ENCODE measurements at places on chromosomes 11 and 22. TPM values are rescaled to one million over a fixed set of nuclear protein-coding genes. Genes with fewer than 3 reads are reported as not detected.

Gene ENTHD1
- polyA plus RNA-seq, result not detected

Gene FAM227A
- polyA plus RNA-seq, result 0.41 TPM

Gene SCT
- 1.1 TPM for polyA plus RNA-seq

Gene ACTN3
- not detected for polyA plus RNA-seq

Gene C11orf87
- not detected for polyA plus RNA-seq

DNA sequence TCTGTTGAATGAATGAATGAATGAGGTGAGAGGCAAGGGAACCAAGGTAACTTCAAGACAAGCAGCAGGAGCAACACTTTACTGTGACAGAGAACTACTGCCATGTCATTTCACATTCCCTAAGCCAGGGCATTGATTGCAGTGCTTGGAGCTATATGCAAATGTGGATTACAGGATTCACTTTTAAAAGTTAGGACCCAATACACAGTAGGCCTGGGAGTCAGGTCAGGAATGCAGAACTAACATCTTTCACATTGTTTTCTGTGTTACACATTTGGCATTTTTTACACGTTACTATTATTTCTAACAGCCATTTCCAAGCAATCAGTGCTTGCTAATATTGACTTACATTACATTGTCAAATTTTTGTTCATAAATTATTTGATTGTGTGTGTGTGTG is 26.2 kb upstream of the ME3 start:
- H3K36me3 ChIP-seq, result no peaks in the 10 kb centered on the region
- no peak for DNase-seq
- H3K27ac ChIP-seq, result no peak overlapping the region
- no peak overlapping the region for H3K4me3 ChIP-seq

GRCh38 chr11:110896358-110896757 is 184.1 kb upstream of the ARHGAP20 start:
- H3K4me1 ChIP-seq, result no peaks in the 10 kb centered on the region
- H3K4me3 ChIP-seq, result no peak overlapping the region
- no peak overlapping the region for H3K27ac ChIP-seq
- H3K27me3 ChIP-seq, result no peaks in the 10 kb centered on the region

GRCh38 chr11:120801801-120802689 is 221.9 kb upstream of the TBCEL start:
- H3K27ac ChIP-seq, result no peak overlapping the region
- H3K4me3 ChIP-seq, result no peak overlapping the region
- H3K27me3 ChIP-seq, result no peaks in the 10 kb centered on the region
- H3K36me3 ChIP-seq, result no peaks in the 10 kb centered on the region

GRCh38 chr11:125155767-125156166 is 8.8 kb upstream of the PKNOX2 start:
- no peak for DNase-seq
- no peaks in the 10 kb centered on the region for H3K36me3 ChIP-seq
- no peaks in the 10 kb centered on the region for H3K4me1 ChIP-seq
- no peak overlapping the region for H3K4me3 ChIP-seq
- H3K27me3 ChIP-seq, result no peaks in the 10 kb centered on the region
- H3K27ac ChIP-seq, result no peak overlapping the region

GRCh38 chr22:17795661-17796548 is 21.6 kb upstream of the BID start:
- H3K4me1 ChIP-seq, result no peaks in the 10 kb centered on the region
- H3K27me3 ChIP-seq, result no peaks in the 10 kb centered on the region
- H3K36me3 ChIP-seq, result peaks cover 7% of the 10 kb centered on the region
- no peak overlapping the region for H3K4me3 ChIP-seq
- DNase-seq, result no peak

- no peak for DNase-seq
- H3K4me1 ChIP-seq, result peaks cover 15% of the 10 kb centered on the region
- H3K27me3 ChIP-seq, result no peaks in the 10 kb centered on the region
- H3K4me3 ChIP-seq, result no peak overlapping the region
These were observed 2.6 kb upstream of the FAM180B start for GRCh38 chr11:47583844-47584243.

- H3K27me3 ChIP-seq, result no peaks in the 10 kb centered on the region
- DNase-seq, result no peak
- no peak overlapping the region for H3K27ac ChIP-seq
- no peaks in the 10 kb centered on the region for H3K36me3 ChIP-seq
- peaks cover 8% of the 10 kb centered on the region for H3K4me1 ChIP-seq
These were observed 15.4 kb upstream of the TMPRSS13 start for GRCh38 chr11:117944554-117944953.

DNA sequence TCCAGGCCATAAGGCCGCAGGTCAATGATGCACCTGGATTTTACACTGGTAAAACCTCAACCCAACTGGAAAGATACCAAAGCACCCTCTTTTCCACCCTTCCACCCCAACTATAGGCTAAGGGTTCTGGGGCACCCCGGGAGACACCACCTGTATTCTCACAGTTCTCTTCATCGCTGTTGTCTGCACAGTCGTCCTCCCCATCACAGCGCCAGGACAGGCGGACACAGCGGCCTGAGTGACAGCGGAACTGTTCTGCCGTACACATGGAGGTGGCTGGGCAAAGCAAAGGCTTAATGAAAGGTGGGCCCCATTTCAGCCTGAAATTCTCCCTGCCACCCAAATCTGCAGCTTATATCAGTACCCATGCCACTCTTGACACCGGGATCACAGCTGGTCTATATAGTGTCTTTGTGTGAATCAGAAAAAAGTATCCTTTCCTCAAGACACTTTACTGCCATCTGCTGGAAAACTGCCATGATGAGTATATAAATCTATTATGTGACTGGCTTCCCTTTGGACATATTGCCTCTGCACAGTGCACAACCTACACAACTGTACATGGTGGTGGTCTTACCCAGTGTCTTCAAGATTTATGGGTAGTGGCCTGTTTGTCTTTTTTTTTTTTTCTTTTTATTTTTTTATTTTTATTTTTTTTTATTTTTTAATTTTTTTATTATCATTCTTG is 21.5 kb downstream of the LRP4 start:
- no peak overlapping the region for H3K27ac ChIP-seq
- H3K36me3 ChIP-seq, result peaks cover 10% of the 10 kb centered on the region
- no peak overlapping the region for H3K4me3 ChIP-seq
- peaks cover 11% of the 10 kb centered on the region for H3K4me1 ChIP-seq
- H3K27me3 ChIP-seq, result no peaks in the 10 kb centered on the region

GRCh38 chr11:123047266-123047946 is 14.5 kb downstream of the HSPA8 start:
- no peaks in the 10 kb centered on the region for H3K27me3 ChIP-seq
- H3K4me1 ChIP-seq, result no peaks in the 10 kb centered on the region

- no peaks in the 10 kb centered on the region for H3K36me3 ChIP-seq
- H3K27ac ChIP-seq, result no peak overlapping the region
- no peak for DNase-seq
These were observed 1013.2 kb downstream of the TBC1D22A start for GRCh38 chr22:47775686-47776085.

DNA sequence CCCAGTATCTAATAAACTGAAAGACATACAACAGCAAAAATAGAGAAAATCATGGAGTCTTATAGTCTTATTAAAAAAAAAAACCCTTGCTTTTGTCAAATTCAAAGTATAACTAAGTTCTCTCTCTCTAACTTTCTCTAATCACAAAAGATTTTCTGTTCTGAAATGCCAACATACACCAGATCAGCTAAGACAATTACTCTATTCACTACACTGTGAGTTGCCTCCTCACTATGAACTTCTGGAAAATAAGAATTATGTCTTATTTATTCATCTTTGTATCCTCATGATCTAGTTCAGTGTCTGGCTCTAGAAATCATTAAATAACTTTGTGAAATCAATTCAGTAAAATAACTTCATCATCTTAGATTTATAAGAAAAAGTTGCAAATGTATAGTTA is 12.7 kb downstream of the FAM76B start:
- no peaks in the 10 kb centered on the region for H3K4me1 ChIP-seq
- peaks cover 9% of the 10 kb centered on the region for H3K36me3 ChIP-seq
- no peaks in the 10 kb centered on the region for H3K27me3 ChIP-seq
- no peak for DNase-seq
- no peak overlapping the region for H3K4me3 ChIP-seq
- peak overlapping the region; percentile 13 for H3K27ac ChIP-seq

Measured in sigmoid colon (tissue), 7 donors.